ENCODE measurements at places on chromosomes 12 and 14.

- DNase-seq, result no peak
These were observed 16.0 kb downstream of the SSPN start for GRCh38 chr12:26211331-26211730.

DNA sequence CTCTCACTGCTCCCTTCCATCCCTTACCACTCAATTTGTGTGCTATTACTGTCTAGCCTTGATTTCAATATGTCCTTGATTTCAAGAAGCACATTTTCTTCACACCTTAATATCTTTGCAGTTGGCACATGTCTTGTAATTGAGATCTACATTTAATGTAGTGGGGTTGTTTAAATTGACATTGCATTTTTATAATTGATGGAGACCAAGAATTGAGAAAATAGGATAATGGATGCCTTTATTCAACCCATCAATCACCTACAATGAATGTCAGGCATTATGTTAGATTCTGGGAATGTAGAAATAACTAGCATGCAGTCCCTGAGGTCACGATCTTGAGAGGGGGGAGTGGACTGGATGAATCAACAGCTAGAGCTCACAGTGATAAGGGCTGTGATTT is 94.6 kb downstream of the SMOC1 start:
- no peak for DNase-seq

GRCh38 chr14:22502007-22502406 is 87.0 kb downstream of the DAD1 start:
- no peak for DNase-seq

DNA sequence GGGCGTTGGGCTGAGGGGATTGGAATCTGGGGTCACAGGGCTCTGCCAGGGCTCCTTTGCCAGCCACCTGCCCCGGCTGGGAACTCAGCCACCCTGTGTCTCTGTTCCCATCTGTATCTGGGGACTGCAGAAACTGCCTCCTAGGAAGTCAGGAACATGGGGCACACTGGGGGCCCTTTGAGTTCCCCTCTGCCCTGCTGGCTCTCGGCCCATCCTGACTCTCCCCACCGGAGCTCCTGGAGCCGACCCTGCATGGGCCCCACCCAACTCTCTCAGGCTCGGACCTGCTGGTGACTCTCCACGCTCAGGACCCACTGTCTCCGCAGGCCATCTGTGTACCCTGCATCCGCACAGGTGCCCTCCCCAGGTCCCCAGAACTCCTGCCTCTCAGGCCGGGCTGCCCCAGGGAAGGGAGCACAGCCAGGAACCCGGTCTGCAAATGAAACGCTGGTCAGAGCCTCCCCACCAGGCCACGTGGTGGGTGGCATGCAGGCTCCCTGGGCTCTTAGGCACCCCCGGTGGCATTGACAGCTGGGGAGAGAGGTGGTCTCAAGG is 82.8 kb downstream of the KIF26A start:
- no peak for DNase-seq

DNA sequence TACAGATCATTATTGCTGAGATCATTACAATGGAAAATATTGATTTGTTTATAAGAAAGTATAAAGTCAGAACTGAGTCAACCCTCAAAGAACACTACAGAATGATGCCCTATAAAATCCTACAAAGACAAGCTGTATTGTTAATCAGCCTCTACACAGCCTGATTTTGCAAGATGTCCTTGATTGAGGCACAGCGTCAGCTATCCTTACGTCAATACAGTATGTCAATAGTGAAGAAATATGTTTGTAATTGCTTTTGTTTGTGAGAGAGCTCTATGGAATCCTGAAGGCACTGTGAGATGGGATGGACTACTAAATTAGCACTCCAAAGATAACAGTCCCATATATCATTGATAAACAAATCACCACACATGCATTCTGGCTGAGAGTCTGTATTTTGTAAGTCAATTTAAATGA is 70.7 kb downstream of the RASSF9 start:
- no peak for DNase-seq

DNA sequence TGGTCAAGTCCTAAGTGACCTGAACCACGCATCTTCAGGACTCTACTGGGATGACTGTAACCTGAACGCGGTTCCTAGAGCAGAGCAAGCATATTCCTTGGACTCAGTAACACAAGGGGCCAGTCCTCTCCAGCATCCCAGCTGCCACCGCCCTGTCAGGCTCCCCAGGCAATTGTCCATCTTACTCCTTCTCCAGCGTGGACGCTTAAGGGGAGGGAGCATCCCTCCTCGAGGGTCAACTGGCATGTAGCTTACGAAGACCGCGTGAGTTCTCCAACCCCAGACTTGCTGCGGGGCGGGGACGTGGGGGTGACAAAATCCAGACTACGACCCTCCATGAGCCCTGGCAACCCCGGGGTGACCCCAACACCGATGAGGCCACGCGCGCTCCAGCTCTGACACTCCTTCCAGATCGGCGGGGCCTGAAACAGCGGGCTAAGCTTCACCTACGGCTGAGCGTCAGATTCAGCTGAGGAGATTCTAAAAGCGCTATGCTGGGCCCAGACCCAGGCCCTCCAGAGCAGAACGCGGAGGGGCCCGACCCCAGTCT is 846 bp upstream of the MTHFD1 start:
- no peak for DNase-seq

DNA sequence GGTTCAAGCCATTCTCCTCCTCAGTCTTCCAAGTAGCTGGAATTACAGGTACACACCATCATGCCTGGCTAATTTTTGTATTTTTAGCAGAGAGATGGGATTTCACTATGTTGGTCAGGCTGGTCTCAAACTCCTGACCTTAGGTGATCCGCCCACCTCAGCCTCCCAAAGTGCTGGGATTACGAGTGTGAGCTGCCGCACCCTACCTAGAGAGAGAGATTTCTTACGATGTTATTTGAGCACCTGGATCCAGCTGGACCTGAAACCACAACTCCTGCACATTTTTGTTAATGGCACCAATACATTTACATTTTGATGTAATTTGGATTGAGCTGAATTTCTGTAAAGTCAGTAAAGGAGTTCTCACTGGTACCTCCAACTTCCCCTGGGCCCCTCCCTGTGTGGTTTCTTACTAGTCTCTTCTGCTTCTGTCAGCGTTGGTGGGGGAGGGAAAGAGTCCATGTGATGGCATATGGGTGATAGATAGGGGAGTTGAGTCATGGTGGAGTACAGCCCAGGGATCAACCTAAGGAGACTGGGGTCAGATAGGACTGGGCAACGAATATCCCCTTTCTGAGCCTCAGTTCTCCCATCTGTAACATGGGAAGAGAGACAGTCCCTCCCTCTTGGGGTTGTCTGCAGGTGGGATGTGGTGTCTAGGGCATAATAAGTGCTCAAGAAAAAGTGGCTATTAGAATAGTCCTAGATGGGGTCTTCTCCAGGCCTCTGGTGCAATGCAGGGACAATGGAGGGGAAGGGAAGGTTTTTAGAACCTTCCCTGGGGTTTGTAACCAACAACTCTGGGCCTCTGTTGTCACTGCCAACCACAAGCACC is 83.3 kb upstream of the MED13L start:
- DNase-seq, result no peak

DNA sequence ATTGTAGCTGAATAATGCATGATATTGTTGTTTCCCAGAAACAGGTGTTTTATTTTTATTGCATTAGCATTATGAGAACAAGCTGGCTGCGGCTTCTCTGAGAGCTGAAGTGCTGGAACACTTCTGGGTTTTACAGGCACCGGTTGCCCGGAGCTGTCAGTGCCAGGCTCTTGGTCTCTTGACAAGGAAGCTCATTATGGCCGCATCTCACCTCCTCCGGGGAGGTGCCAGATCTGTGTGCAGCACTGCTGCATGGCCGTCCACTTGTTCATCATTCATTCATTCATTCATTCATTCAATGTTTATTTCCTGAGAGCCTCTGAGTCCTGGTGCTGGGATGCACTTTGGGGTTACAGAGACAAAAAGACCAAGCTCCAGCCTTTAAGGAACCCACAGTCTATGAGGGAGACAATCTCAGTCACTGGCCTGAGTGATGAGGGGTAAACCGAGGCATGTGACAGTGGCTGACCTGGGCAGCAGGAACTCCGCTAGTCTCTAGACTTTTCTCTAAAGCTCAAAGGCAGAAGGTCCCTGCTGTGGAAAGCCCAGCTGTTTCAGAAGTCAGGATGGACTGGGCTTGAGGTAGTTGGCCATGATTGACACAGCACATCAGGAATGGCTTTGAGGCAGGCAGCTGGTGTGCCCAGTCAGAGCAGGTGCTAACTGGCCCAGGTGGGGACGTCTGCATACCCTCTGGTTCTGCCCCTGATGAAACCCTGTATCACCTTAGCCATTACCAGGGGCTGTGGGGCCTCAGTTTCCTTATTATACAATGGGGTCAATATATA is 181.0 kb downstream of the ADGRD1 start:
- DNase-seq, result no peak

GRCh38 chr12:11580125-11580751 is 69.2 kb upstream of the ETV6 start:
- peak; percentile 85 for DNase-seq

DNA sequence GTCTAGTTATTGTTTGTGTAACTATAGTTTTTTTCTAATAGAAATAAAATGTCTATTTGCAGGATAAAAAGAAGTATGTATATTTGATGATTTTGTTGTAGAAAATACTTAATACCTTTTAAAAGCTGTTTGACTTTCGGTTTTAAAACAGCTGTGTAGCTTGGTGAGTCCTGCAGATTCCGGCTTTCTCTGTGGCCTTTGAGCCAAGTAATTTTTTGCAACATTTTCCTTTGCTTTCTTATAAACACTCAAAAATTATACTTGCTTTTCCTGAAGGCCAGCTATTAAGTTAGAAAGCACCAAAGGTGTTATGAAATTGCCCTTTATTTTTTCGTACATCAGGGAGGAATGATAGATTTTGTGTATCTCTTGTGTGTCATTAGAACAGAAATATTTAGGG is 63.6 kb downstream of the CRADD start:
- DNase-seq, result no peak

- no peak for DNase-seq
These were observed 64.0 kb downstream of the PIWIL1 start for GRCh38 chr12:130401703-130402102.

- no peak for DNase-seq
These were observed 28.3 kb downstream of the NPC2 start for GRCh38 chr14:74464785-74465184.

DNA sequence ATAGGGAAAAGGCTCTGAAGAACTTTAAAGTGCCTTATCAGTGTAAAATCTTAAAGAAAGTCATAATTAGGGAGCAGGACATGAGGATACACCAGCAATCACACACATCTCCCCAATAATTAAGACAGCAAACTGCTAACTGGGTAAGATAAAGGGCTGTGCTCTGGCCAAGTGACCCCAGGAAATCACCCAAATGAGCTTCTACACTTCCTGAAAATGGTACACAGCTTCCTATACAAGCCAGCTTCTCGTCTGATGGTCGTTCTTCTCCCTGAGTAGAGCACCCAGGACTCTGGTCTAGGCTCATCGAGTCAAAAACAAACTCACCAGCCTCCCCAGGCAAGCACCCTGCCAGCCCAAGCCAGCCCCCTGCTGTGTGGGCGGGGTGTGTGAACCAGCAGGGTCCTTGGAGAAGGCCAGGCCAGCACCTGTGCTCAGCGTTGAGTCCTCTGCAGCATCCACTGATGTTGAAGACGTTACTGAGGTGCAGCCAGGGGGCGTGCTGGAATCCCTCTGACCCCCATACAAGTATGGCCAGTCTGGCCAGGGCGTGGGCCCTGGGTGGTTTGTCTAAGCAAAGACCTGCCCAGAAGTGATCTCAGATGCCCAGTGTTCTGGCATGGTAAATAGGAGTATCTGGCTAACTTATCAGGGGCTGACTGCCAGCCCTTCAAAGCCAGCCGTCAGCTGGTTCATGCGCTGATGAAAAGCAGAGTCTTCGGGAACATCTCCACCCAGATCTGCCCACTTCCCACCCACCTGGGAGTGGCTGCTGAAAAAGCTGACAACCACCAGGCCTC is 41.4 kb downstream of the ACTN1 start:
- DNase-seq, result no peak

DNA sequence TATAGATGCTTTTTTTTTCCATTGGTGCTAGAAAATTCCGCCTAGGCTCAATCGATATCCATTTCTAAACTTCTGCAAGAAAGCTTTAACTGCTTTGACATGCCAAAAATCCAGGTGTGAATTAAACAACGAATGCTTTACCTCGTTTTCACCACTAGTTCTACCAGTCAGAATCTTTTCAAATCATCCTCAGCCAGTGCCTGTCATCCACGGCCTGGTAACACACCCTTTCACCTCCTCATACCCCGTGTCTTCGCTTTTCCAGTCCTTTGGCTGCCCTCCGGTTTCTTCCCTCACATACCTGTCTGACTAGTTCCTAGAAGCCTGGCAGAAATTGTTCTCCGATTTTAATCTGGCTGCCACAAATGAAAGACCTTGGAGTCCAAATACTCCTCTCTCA is 1.4 kb upstream of the PHC1 start:
- DNase-seq, result no peak

DNA sequence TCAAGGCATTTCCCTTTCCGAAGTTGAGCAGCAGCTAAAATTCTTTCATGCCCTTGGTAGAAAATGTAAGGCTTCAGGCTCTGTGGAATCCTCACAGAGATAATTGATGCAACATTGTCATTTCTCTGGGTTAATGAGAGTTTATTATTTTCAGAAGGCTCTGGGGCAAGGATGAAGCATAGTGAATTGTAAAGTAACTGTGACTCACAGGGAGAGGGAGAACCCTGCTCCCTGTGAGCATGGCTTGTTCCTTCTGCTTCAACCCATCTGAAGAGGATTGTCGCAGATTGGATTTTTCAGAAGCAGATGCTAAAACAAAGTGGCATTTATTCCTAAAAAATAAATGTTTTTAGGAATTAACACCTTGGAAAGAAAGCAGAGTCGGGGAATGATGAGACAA is 41.2 kb downstream of the APOBEC1 start:
- no peak for DNase-seq

GRCh38 chr12:18837505-18837904 is 99.6 kb downstream of the CAPZA3 start:
- no peak for DNase-seq

DNA sequence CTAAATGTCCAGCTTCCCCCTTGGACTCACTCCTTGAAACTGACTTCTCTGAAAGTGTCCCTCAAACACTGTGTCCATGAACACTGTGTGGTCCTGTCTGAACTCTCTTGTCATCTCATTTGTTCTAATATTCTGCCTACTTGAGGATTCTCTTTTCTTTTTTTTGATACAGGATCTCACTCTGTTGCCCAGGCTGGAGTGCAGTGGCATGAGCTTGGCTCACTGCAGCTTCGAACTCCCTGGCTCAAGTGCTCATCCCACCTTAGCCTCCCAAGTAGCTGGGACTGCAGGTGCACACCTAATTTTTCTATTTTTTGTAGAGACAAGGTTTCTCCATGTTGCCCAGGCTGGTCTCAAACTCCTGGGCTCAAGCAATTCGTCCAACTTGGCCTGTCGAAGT is 4.9 kb upstream of the HEBP1 start:
- no peak for DNase-seq

DNA sequence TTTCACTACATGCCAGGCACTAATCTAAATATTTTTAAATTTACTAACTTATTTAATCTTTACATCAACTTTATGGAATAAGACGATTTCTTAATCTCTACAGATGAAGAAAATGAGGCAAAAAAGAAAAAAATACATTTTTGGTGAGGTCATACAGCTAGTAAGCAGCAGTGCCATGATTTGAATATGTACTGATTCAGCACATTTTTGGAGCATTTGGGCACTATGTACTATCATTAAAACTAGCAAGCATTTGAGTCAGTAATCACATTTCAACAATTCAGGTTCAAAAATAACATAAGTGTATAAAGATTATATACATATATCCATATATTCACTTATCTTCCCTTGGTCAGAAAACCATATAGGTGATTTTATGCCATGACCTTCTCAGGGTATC is 124.4 kb upstream of the TMTC1 start:
- DNase-seq, result no peak

Data from HS-27A (cell line).